CD4-positive, alpha-beta T cell treated with Interleukin-6 at 100 ng/mL for 8 hours (primary cell): ENCODE measurements at places on chromosomes 2 and 18.

- DNase-seq: peak; percentile 93
These were observed at the start of the genes BCS1L and ZNF142 for GRCh38 chr2:218659258-218659987. TSS of gene BCS1L (plus strand) at chr2:218659683. CDS start at chr2:218660988, 1,305 bp downstream. TSS of gene ZNF142 (minus strand) at chr2:218659623. CDS start at chr2:218656429, 3,194 bp downstream.

DNA sequence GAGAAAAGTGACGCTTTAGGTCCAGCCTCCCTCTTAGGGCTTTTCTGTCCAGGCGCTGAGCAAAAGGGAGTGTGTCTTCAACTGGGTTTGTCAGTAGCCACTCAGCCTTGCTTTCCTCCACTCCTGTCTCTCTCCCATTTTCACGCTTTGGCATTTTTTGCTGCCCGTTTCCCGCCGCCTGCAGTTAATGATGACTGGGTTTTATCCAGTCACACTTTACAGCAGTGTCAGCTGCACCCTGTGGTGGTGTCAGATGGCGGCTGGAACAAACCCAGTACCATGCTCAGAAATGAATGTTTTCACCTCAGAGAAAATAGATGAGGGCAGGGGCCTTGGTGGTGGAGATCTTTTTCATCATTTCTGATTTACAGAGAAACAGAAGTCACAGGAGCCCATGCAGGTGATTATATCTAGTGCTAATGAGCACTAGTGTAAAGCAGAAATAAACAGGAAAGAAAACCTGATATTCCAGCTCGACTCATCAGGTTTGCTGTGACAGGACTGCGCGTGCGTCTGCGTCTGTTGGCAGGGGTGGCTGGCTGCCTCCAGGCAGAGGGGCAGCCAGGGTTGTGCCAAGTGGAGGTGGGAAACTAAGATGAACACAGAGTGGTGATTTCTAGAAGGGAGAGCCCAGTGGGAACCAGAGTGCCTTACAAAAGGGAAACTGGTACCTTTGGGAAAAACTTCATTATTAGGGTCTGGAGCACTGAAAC is 139.9 kb downstream of the TANC1 start:
- no peak for DNase-seq

- peak; percentile 68 for DNase-seq
These were observed 1.5 kb downstream of the CAB39 start for GRCh38 chr2:230714136-230714480.

- no peak for DNase-seq
These were observed 178.5 kb downstream of the HDAC4 start for GRCh38 chr2:239222312-239222660.

DNA sequence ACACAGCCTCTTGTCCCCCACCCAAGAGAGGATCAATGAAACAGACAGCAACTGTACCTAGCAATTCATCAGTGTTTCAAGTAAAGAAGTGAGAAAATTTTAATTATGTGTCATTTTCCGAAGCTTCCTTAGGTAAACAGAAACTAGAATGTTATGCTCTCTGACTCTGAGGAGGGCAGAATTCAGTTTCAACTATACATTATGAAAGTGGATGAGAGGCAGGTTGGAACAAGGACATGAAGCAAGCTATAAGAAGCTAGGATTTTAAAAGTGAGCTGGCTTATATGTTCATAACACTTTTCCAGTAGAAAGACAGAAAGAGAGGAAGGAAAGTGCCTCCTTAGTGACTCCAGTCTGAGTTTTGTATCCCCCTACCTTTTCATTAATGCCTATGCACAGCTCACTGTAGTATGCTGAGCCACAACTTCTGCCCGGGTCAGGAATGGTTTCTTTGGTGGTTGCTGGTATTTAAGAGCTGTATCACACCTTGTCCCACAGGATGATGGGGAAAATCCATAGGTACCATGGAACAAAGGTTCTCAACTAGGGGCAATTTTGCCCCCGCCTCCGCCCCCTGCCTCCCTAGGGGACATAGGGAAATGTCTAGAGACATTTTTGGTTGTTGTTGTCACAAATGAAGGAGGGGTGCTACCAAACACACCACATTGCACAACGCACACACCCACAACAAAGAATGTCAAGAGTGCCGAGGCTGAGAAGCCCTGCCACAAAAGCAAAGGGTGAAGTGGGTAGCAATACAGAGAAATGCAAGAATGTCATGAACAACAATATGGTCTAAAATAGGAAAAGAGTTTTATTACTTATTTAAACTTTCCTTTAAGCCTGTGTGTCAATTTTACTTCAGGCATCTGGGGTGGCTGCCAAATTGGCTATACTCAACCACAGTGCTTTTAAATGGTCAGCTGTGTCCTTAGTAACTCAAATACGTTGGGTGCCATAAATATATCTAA is 161.0 kb upstream of the ZFP36L2 start:
- no peak for DNase-seq

- DNase-seq: no peak
These were observed 33.9 kb downstream of the STAT1 start for GRCh38 chr2:190979906-190980629.

DNA sequence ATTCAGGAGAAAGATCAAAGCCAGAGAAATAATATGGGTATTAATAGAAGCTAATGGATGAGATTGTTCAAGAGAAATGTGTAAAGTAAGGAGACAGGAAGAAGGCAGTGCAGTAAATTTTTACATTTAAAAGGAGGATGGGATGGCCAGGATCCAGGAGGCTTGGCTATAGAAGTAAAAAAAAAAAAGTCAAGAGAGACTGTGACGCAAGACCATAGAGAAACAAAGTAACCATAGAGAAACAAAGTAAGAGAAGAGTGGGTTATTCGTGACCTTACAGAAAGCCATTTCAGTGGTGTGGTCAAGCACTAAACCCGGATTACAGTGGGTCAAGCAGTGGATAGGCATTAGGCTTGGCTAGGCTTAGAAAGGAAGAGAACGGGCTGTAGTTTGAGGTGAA is 10.5 kb upstream of the FAM171B start:
- DNase-seq: no peak

DNA sequence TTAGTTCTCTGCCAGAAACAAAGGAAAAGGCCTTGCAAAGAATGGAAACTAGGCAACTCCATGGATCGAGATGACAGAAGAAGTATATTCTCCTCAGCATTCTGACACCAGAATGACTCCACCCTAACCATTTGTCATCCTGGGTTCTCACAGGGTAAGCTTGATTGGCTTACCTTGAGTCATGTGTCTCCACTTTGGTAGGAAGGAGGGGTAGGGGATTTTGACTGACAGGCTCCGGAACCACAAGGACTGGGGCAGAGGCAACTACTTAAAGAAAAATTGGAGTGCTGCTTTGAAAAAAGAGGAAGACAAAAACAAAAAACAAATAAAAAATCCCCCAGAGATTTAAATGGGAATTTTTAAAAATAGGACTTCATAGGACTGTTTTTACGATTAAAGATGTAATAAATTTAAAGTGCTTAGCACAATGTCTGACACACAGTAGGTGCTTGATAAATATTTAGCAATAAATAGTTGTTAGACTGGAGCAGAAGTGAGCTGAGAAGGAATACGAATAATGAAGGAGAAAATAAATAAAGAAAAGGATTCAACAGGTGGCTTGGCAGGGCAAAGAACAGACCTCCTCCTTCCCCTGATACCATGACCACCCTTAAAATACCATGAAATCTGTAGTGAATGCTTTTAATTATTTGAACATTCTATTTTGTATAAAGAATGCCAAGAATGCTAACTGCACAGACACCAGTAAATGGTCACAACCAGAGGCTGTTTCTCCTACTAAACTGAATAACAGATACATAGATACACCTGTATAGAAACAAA is 230.2 kb downstream of the CDCA7 start:
- DNase-seq: no peak

GRCh38 chr18:57890266-57890665 is 87.2 kb upstream of the ATP8B1 start:
- DNase-seq: no peak

DNA sequence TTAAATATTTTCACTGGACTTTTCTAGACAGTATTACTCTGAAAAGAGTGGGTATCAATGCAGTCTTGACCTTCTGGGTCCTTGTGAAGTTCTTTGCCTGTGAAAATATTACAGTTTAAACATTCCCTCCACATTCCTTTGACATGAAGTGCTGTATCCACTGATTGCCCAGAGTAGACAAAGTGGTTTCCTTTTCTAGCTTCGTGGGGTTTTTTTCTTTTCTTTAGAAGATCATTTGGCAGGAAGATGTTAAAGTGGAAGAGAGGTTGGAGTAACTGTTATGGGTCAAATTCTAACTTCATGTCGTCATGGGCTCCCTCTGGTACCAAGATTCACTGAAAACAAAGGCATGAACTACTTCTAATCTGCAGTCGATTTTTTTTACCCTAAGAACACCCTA is 496.9 kb downstream of the EPHA4 start:
- DNase-seq: no peak

DNA sequence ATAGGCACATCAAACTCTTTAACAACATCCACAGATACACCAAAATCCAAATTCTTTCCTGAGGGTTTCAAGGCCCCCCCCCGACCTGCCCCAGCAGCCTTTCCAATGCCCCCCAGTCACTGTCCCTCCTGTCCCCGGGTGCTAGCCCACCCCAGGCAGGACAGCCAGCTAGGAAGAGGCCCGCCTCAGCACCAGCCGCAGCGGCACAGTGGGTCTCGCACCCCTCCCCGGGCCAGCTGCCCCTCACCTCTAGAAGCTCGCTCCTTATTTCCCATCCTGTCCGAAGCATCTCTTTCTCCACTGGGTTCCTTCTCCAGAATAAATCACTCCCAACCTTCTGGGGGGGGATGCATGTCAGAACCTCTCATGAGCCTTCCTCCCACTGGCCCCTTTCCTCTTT is 69.4 kb downstream of the FBXO15 start:
- DNase-seq: no peak
